Muscle of arm (tissue), 14 donors: ENCODE measurements at places on chromosomes 3 and 15.

GRCh38 chr3:195748661-195749060, 27.9 kb downstream of the MUC20 start:
- no peak for DNase-seq

DNA sequence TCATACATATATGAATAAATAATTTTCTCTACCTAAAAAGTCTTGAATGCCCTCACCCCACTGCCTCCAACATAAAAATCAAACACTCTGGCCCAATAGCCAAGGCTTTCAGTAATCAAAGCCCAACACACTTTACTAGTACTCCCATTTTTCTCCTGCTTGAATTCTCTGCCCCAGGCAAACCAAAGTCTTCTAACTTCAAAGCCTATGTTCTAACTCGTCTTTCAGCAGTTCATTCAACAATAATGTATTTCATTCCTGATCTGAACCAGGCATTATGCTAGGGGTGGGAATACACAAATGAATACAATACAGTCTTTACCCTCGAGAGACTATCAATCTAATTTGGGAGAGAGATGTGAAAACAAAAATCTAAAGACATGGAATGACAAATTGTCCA, 11.4 kb upstream of the ZNF592 start:
- DNase-seq, result no peak

DNA sequence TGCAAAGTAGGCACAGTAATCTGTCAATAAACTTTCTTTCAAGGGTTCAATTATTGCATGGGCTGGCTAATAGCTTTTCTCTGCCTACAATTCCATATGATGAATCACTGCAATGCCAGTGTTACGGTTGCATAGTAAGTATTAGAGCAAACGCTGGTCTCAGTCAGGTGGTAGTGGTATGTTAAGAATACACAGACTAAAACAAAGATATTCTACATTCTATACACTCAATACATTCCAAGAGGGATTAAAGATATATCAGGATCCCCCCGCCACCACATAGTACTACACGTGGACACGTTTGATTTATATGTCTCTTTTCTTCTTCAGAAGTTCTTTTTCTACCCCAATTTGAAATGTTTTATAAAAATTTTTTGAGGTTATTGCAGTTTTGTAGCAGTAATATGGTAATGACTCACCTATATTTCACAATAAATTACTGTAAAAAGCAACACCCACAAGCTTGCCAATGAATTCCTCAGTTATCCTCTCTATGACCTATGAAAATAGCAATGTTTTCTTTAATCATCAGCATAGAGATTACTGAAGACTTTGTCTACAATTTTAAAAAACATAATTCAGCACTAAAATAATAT, 68.2 kb downstream of the CD200R1L start:
- no peak for DNase-seq

GRCh38 chr15:90807786-90808086, 60.7 kb upstream of the FURIN start:
- no peak for DNase-seq

DNA sequence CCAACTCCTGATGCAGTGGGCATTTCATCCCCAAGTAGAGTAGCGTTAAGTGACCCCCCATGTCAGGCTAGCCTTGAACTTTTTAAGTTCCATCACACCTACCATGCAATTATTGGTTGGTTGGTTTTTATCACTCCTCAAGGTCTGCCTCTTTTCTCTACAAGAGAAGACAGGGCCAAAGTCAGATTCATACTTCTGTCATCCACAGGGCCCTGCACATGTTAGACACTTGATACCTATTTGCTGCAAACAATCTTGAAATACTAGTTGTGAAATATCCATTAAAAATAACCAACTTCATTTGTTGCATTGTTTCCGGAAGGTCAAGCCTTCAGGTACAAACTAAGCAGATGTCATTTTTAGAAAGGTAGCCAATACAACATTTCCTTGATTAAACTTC, 1.2 kb downstream of the CMSS1 start:
- DNase-seq, result no peak

DNA sequence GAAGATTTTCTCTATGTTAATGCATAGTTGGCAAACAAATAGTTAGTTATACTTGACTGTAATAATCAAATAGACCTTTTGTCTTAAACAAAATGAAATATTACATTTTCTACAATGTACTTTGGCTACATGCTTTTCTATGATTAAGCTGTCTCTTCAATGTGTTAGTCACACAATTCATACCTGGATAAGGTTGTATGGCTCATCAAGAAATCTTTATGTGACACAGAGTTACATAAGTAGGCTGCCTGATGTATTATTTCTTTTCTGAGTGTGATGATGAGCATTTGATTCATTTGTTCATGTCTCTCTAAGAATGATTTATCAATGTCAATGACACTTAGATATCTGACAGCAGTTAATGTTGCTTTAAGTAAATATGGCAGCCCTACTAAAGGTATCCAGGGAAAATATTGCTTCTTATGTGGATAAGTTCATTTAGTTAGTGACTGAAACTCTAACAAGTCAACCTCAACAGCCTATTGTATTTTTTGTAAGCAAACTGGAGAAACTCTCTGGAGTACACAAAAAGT, 157.4 kb upstream of the SOX2 start:
- no peak for DNase-seq

GRCh38 chr3:132255041-132255745, 62.0 kb upstream of the ACP3 start:
- no peak for DNase-seq

DNA sequence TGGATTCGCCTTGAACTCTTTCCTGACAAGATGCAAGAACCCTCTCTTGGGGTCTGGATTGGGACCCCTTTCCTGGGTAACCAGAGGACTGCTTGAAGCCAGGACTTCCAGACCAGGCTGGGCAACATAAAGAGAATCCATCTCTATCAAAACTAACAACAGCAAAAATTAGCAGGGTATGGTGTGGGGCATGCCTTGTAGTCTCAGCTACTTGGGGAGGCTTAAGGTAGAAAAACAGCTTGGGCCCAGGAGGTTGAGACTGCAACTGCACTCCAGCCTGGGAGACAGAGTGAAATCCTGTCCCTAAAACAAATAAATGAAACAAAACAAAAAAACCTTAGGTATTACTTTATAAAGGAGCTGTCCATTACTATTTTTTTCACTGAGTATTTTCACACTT, 93.1 kb upstream of the PLXND1 start:
- DNase-seq, result no peak

- no peak for DNase-seq
Observed at GRCh38 chr3:10775259-10775658, 40.8 kb upstream of the SLC6A11 start.
